ENCODE measurements at places on chromosomes 5 and 9.

DNA sequence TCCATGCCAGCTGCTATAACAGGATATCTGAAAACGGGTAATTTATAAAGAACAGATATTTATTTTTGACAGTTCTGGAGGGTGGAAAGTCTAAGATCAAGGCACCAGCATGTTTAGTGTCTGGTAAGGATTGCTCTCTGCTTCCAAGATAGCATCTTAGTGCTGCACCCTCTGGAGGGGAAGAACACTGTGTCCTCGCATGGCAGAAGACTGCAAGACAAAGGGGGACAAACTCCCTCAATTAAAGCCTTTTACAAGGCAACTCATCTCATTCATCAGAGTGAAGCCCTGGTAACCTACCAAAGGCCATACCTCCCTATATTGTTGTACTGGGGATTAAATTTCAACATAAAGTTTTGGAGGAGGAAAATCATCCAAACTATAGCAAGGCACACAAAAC, 298.9 kb upstream of the EDIL3 start:
- no peak for DNase-seq

DNA sequence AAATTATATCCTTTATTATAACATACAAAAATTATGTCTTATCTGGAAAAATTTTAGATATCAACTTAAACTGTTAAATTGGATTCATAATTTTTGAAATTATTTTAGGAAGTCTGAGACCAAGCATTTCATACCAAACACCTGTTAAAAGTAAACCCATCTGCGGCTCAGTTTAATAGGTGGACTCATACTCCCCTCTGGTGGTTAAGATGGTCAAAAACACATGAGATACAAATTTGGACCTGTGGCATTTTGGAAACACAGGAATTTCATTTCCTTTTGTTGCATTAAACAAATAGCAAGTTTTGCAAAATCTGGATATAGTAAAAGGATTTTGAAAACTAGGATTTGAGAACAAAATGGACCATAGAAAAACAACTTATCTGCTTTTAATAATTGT, 53.7 kb downstream of the RGMB start:
- DNase-seq = no peak

- no peak for DNase-seq
Measured at GRCh38 chr9:129549139-129549538, 71.8 kb downstream of the C9orf50 start.

DNA sequence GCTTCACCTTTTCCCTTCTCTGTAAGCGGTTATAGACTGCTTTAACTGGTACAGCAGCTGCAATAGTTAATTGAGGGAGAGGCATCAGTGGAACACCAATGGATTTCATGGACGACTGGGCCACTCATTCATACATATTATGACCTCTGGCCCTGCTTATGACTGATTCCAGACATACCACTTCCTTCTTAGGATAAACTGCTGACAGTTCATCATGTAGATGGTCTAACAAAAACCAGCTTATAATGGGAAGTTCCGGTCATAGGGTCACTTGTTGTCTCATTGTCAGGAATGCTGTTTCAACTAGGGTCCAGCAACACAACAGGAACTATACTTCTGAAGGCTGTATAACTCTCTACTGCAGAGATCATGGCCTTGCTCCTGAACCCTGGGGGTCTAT, 265.2 kb upstream of the RASA1 start:
- no peak for DNase-seq

GRCh38 chr9:112531666-112532282, 45.1 kb downstream of the KIAA1958 start:
- DNase-seq = no peak

- DNase-seq = no peak
Measured at GRCh38 chr5:26843677-26844076, 194.7 kb downstream of the CDH9 start.

GRCh38 chr9:79201636-79202035, 370.1 kb upstream of the TLE4 start:
- no peak for DNase-seq

Measured in activated T-helper 1 cell treated with anti-CD3 and anti-CD28 coated beads, Interleukin-2, amount 50 U/mL, for 16 hours (primary cell).